ENCODE measurements at places on chromosomes 4 and X.

GRCh38 chrX:154019633-154020528, at the start of gene IRAK1:
Gene IRAK1, minus strand, starts transcription at chrX:154019902. Its CDS starts 90 bp downstream, at chrX:154019812.
- no peak for DNase-seq

- DNase-seq = no peak
These were observed 135.2 kb upstream of the RASGEF1B start for GRCh38 chr4:81606801-81607501.

DNA sequence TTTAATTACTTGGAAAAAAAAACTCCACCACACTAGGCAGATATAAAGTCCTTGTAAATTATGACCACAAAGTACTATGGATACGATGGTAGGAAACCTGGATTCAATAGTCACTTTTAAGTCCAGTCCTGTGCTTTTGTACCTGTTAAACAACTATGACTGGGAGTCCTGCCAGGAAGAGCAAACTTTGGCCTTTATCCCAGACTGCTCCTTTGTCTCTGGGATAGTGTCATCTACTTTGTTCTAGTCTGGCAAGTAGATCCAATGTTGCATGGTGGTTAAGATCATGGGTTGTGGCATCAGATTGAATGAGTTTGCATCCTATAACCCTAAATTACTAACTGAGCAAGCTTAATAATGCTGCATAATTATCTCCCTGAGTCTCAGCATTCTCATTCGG, 175.3 kb upstream of the FGF13 start:
- no peak for DNase-seq

- DNase-seq = no peak
These were observed 84.6 kb upstream of the GUCY1A1 start for GRCh38 chr4:155582041-155582440.

- no peak for DNase-seq
These were observed 12.3 kb downstream of the SASH3 start for GRCh38 chrX:129791961-129792570.

DNA sequence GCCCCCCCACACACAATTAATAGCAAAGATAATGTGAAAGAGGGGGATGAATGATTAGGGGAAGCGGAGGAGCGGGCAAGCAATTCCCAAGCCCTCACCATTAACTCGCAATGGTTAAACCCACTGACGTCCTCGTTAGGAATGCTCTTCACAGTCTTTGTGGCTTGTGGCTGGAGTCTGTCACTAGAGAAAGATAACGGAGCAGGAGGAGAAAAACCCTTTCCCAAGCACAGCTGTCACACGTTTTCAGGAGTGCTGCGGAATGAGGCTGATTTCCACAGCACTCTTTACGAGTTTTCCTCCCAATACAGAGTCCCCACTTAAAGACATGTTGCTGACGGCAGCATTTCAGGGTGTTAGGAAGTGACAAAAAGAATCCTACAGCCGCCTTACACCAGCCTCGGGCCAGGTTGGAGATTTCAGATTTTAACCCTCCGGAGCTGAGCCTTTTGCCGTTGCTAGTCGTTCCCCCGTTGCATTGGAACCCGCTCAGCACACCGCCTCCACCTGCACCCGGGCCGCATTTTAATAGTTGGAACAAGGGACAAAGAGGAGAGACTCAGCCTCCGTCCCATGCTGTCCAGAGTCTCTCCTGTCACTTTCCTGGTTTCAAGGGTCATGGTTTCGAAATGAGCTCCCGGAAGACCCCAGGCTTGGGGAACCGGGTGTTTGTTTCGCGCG, 92.2 kb downstream of the GEMIN8 start:
- DNase-seq = peak; percentile 71

DNA sequence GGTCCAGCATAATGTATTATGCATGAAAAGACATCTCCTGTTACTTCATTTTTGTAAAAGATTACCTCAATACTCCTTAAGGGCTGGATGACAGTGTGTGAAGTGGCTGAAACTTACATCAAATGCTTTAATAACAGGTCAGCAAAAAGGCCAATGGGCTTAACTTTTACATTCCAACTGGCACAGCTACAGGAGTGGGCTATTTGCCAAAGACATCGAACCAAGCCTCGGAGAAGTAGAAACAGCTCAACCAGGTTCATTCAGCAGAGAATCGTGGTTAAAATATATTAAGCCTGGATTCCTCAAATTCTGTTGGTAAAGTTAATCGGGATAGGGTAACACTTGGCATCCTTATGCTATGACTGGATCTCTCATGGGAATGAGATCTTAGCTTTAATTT, 639.7 kb downstream of the TRIML1 start:
- DNase-seq = no peak

GRCh38 chr4:48778431-48779094, 1.5 kb downstream of the FRYL start:
- no peak for DNase-seq

- DNase-seq = no peak
These were observed 94.7 kb upstream of the GPM6B start for GRCh38 chrX:13911586-13911985.

DNA sequence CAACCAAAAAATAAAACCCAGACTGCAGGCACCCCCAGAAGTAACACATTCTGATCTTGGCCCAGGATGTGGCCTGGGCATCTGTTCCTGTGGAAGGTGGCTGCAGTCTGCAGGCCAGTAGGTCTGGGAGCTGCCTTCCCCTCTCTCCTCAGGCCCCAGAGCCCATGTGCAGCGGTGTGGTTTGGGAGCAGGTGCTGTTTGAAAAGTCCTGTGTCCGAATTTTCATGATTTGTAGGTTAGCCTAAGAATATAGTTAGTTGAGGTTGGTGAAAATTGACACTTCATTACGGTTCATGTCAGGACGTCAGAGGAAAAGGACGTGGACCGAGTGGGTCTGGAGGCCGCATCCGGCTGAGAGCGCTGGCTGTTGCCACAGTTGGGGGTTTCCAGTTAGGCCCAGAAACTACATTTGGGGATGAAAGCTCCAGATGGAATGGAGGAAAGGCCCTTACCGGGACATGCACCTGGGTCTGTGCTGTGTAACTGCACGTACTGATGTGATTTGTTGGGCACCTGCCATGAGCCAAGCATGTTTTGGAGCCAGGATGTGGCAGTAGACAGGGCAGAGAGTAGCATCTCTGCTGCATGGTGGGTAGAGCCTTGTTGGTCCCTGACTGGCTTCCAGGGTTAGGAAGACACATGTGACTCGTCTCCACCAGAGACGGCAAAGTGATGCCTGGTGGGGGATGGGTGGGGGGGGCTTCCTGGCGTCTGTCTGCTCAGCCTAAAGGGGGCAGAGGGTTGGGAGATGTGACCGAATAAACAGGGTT, 21.7 kb upstream of the HGFAC start:
- no peak for DNase-seq

- no peak for DNase-seq
These were observed 2.4 kb downstream of the PGM2 start for GRCh38 chr4:37828843-37829242.

- no peak for DNase-seq
These were observed 82.5 kb downstream of the BMP3 start for GRCh38 chr4:81113024-81113423.

DNA sequence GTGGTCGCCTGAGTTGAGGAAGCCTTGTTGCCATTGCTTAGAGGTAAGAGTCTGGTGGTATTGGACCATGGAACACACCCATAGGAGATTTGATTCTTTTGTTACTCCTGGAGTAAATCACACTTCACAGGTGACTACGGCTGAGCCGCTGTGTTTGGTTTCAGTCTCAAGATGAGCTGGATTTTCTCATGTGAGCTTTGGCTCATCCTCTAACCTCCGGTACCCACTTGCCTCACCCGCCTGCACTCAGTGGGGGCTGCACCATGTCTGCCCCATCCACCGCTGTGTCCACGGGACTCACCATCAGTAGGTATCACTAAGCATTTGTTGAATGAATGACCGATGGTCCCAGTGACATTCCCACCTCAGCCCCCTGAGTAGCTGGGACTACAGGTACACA, 52.7 kb downstream of the HTT-AS start:
- DNase-seq = no peak

GRCh38 chr4:81142744-81143143, 72.3 kb downstream of the PRKG2 start:
- no peak for DNase-seq

DNA sequence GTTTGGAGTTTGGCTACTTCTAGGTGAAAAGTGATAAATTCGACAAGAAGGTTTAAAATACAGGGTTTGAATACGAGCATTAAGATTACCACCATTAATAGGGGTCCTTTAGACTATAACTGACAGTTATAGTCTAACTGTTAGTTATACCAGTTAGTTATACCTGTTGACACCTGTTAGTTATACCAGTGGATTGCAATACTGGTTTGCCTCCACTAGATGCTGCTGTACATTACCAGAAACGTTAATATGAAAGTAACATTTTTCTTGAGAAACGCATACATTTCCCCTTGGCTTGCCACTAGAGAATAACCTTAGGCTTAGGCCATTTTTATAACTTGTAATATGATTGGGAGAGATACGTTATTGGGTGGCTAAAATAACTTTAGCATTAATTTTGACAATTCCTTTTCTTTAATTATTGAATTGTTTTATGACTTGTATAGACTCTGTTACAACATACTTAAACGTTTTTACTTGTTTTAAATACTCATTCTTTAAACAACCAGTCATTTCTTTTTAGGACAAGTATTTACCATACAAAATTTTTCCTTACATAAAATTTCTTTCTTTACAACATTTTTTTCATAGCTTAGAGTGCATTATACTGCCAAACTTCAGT, 911.2 kb downstream of the FSTL5 start:
- no peak for DNase-seq

DNA sequence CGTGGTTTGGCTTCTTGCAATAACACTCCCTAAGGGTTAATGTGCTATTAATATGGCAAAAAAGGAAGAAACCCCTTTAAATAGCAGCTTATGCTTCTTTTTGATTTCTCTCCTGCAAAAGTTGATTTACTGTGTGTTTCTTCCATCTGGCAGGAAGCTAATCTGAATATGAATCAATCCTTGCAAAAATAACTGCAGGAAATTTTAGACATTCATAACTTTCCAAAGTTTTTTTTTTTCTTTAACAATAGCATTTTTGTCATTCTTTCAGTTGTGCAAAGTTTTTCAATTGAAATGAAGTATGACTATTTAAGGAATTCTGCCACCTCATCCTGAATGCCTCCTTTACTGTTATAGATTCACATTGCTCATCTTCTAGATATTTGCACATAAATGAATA, 115.6 kb downstream of the SPANXA1 start:
- no peak for DNase-seq

DNA sequence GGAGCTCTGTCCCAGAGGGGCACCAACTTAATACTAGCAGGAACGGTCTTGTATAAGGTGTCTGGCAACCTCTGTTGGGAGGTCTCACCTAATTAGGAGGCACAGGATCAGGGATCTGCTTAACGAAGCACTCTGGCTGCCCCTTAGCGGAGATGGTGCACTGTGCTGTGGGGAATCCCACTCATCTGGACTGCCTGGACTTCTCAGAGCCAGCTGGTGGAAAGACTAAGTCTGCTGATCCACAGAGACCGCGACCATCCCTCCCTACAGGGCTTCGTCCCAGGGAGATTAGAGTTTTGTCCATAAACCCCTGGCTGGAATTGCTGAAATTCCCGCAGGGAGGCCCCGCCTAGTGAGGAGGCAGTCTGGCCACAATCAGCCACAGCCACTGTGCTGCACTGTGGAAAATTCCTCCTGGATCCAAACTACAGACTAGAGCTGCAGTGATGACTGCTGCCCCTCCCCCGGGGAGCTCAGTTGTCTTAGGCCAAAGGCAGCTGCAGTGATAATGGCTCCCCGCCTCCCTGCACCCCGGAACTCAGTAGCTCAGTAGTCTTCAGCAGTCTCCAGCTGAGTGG, 22.0 kb upstream of the ZCCHC4 start:
- no peak for DNase-seq

DNA sequence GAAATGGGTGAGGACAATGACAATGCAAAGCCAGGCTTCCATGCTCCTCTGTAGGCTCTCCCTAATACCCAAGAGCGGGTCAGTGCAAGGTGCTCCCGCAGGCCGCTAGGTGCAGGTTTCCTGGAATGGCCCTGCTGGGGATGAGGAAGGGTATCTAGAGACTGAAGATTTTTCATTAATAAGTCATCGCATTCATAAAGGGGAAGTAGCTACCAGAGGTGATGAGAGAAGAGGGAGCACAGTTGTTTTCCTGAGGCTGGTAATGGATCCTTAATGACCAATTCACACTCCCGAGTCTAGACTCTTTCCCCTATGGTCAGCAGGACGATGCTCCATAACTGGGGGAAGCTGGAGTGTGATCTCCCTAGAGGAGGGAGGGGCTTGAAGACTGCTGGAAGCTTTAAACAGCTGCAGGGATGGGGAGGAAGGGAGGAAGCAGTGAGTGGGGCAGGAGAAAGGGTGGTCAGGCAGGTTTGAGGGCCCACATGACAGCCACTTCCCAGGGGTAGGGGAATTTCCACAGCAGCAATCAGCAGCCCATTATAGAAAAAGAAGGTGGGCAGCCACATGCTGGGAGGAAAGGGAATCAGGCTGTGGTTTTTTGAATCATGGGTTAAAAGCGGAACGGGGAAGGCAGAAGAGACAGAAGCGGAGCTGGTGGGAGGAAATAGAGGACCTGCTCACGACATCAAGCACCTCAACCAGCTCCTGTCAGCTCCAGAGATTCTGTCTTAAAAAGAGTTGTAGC, 10.2 kb upstream of the ATP6AP2 start:
- no peak for DNase-seq

DNA sequence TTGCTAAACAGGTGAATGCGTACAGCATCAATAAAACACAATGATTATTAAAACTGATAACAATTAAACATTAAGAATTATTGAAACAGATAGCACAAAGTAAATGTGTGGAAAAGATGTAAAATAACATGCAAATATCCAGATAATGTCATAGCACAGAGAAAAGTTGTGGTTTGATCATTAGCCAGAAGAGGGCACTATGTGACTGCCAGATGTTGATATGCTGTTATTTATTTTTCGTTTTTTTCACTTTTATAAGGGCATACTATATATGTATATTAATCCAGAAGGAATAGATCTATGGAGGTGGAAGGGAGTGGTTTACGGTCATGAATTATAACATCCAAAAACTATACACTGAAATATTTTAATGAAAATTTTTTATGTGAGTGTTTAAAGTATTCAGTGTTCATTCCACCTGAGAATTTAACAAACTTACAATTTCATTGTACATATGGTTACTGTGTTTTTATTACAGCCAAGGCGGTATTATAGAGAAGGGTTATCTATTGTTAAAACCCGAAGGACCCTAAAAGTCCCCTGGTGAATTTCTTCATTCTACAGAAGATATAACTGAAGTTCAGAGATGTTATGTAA, 211.9 kb upstream of the UGT8 start:
- peak; percentile 32 for DNase-seq

DNA sequence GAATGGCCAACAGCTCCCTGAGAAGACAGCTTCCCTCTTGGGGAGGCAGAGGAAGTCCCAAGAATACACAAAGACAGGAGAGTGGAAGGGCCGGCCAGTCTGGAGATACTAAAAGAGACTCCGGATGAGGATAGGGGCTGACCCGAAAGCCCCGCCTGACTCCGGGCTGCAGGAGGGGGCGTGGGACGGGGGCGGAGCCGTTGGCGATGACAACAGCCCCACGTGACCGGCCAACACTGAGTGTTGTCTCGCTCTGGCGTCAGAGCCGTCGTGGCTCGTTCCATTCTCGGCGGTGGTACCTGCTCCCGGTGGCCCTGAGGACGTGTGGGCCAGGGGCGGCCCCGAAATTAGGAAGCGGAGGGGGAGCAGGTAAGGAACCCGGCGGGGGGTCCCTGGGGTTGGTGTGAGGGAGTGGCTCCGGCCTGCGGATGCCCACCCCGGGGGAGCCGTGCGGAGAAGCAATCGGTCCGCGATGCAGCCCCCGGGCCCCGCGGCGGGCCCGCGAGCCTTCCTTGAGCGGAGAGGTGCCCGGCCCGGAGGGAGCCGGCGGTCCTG, at the start of gene BEX4:
BEX4 (plus strand) TSS at position 239 of the 555 bp plus-strand sequence. CDS start 1,046 bp downstream, outside the sequence.
- DNase-seq = peak; percentile 94

- peak; percentile 88 for DNase-seq
These were observed 514.5 kb upstream of the FAM241A start for GRCh38 chr4:111630705-111631104.

All from spinal cord (tissue), 10 donors.